ENCODE measurements at places on chromosomes 4 and X.

DNA sequence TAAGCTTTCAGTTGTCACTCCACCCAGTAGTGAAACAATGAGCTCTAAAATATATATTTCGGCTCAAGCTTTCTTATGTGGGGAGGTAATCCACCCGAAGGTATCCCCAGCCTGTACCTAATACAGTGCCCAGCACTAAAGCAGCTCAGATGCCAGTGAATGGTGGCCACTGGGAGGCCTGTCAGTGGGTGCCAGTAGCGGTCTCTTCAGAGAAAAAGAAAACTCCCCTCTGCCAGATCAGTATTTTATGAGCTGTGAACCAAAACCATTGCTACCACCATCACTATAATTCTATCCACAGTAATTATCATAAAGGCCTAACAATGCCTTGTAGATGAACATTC is 835 bp upstream of the NFKB1 start:
- DNase-seq = no peak

DNA sequence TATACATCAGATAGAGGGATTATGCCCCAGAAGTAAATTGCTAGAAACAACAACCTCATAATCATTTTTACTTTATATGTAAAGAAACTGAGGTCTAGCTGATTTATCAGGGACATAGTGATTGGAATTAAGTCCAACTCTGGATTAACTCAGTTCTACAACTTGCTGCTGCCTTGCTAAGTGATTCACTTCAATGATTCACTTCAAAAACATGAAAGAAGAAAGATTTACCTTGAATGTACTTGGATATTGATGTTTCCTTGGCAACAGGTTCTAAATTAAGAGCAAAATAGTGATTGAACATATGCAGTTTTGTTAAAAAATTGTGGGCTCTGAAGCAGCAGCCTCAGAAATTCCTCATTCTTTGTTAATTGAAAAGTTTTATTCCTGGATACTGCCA is 99.8 kb upstream of the H2AZ1 start:
- no peak for DNase-seq

- no peak for DNase-seq
These were observed 596.5 kb upstream of the INTU start for GRCh38 chr4:127036296-127036695.

- no peak for DNase-seq
These were observed 175.7 kb upstream of the RASGEF1B start for GRCh38 chr4:81647388-81647787.

DNA sequence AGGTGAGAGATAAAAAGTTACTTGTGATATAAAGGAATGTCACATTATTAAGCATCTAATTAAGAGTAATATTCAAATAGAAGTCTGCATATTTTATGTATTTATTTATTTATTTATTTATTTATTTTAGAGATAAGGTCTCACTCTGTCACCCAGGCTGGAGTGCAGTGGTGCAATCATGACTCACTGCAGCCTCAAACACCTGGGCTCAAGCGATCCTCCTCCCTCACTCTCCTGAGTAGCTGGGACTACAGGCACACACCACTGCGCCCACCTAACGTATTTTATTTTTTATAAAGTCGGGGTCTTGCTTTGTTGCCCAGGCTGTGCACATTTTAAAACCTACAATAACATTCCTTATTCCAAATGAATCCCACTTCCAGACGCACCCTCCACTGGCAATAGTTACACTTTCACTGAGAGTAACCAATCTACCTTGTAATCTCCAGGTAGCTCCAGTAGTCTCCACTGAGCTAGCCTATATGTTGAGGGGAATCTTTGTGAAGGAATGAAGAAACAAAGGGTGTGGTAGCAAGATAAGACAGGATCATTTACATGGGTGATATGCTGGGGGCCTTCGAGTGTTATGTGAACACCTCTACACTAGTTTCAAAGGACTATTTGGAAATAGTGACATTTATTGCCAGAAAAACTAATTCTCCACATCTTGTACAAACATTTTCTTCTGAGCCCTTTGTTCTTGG is 11.9 kb downstream of the SH3D19 start:
- DNase-seq = no peak

- DNase-seq = no peak
These were observed 44.9 kb upstream of the FAM47C start for GRCh38 chrX:36963069-36963808.

- no peak for DNase-seq
These were observed 81.8 kb upstream of the TRPC5 start for GRCh38 chrX:112164420-112164819.

GRCh38 chr4:72817012-72817411 is 248.0 kb upstream of the ADAMTS3 start:
- DNase-seq = no peak

DNA sequence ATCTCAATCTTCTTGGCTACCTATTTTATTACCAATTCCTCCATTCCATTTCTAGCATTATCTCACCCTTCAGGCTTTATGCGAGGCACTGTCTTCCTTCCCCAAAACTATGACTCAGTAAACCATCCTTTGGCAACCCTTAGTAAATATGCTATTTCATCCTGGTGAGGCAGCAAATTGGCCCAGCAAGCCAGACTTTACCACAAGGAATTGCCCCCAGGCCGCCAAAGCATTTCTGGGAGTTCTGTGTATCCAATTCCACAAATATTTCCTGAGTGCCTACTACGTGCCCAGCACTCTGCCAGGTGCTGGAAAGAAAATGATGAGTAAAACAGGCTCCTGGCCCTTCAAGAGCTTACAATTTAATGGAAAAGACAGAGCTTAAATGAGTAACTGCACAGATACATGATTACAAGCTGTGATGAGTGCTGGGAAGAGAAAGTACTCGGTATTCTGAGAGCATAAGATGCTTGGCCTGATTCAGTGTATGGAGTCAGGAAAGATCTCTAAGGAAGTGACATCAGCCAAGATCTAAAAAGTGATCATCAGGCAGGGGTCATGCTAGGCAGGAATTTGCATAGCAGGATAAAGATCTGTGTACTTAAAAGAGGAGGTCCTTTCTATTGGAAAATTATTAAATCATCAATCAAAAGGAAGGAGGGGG is 193.8 kb downstream of the ADAMTS3 start:
- no peak for DNase-seq

DNA sequence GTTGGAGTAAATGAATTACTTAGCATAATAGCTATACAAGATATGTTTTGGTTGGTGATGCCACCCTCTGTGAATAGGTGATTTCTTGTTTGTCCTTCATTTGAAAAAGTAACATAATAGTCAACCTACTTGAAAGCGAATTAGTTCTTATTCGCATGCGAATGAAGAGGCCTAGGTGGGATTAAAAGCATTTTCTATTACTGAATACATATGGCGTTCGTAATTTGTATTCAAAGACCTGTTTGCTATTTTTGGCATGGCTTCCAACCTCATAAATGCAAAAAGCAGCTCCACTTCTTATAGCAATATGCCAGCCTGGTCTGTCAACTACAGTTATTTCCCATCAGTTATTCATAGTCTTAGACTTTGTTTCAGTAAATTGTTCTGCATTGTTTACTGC is 261.3 kb downstream of the TENM3 start:
- no peak for DNase-seq

- no peak for DNase-seq
These were observed 539.8 kb upstream of the SLIT2 start for GRCh38 chr4:19711871-19712270.

Data from NCI-H187 (cell line).